ENCODE measurements at places on chromosomes 4 and X. TPM values are rescaled to one million over a fixed set of nuclear protein-coding genes. Genes with fewer than 3 reads are reported as not detected.

DNA sequence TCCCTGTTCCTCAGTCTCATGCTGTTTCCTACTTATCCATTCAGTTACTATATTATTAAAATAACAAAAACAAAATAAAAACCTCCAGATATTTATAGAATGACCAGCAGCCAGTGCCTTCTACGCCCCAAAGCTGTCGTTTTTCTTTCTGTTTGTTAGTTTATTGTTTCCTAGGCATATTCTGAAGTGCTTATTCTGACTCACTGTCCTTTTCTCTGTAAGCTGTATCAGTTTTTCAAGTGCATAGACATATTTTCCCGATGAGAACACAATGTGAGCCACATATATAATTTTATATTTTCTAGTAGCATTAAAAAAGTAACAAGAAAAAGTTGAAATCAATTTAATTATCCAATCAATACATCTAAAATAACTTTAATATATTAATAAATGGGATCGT lies 2158.6 kb upstream of the TENM3 start:
- H3K4me3 ChIP-seq, result no peak overlapping the region
- no peaks in the 10 kb centered on the region for H3K4me1 ChIP-seq
- no peak overlapping the region for H3K27ac ChIP-seq
- H3K36me3 ChIP-seq, result no peaks in the 10 kb centered on the region
- H3K27me3 ChIP-seq, result peaks cover 3% of the 10 kb centered on the region

GRCh38 chrX:71492231-71493065 lies 40.5 kb upstream of the OGT start:
- H3K27ac ChIP-seq, result peak overlapping the region; percentile 79
- peak; percentile 62 for DNase-seq
- peaks cover 4% of the 10 kb centered on the region for H3K36me3 ChIP-seq
- no peaks in the 10 kb centered on the region for H3K27me3 ChIP-seq
- peak overlapping the region; percentile 84 for H3K4me3 ChIP-seq
- peaks cover 8% of the 10 kb centered on the region for H3K4me1 ChIP-seq

DNA sequence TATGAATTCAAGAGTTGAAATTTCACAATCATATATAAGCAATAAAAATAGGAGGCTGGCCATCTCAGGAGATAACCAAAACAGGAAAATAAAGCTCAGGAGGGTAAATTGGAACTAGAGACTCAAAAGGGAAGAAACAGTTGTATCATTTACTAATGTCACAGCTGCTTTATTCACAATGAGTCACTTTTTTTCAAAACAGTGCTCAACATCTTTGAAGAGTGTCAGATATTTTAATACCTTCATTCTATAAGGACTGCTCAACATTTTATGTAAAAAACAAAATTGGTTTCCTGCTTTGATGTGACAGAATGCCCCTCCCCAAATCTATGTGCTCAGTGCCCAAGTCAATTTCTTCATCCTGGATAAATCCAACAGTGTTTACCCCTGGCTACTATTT lies 97.7 kb downstream of the DDX60 start:
- DNase-seq, result no peak
- no peaks in the 10 kb centered on the region for H3K27me3 ChIP-seq
- H3K4me1 ChIP-seq, result no peaks in the 10 kb centered on the region
- H3K36me3 ChIP-seq, result peaks cover 67% of the 10 kb centered on the region

DNA sequence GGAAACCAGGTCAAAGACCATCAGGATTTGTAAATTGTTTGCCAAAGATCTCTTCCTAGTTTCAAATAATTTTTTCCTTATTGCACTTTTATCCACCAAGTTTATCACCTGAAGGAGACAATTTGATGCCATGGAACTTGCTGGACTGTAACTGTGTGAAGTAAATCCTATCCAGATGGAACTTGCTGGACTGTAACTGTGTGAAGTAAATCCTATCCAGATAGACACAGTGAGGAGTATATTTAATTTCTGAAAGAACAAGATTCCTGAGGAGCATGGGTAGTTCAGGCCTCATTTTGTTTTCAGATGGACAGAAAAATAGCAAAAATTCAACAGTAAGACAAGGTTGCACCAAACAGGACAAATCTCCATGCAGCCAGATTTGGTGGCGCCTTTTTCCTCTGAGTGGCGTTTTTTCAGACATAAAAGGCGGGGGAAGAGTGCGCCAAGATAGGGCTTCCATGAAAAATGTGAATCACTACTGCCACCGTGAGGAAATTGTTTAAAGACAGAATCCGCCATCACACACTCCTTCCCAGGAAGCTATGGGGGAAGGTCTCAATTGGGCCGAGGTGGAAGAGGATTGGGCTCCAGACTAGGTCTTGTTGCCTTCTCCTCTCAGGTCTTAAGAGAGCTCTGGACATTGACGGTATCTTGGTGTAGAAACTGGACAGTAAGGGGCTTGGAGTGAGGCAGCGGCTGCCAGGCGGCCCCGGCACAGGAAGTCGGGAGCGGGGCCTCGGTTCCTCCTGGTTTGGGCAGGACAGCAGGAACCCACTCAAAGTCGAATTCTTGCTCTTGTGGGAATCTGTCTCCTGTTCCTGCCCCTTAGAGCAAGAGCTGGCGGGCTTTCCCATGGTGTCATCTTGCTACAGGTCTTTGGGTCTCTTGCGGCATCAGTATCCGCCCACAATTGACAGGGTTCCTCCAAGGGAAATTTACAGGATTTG lies 234.7 kb downstream of the OR13H1 start:
- DNase-seq, result no peak
- no peak overlapping the region for H3K27ac ChIP-seq
- no peaks in the 10 kb centered on the region for H3K27me3 ChIP-seq
- H3K4me1 ChIP-seq, result no peaks in the 10 kb centered on the region
- no peak overlapping the region for H3K4me3 ChIP-seq

Gene TECRL
- total RNA-seq, result not detected

Measured in activated naive CD8-positive, alpha-beta T cell treated with anti-CD3 and anti-CD28 coated beads, Interleukin-2, amount 10 ng/mL, durations not matched to agents 7 days and 5 days (primary cell).